Astrocyte (in vitro differentiated cells and primary cell): ENCODE measurements at places on chromosomes 1 and 21. TPM values are rescaled to one million over a fixed set of nuclear protein-coding genes. Genes with fewer than 3 reads are reported as not detected.

The CELA2B gene
- total RNA-seq, result not detected in 2 replicates

The LAMC1 gene
- 270 and 284 TPM in 2 replicates for total RNA-seq

The TSSK3 gene
- 0.32 and 0.87 TPM in 2 replicates for total RNA-seq

The ADGRL4 gene
- 18.7 and 19.6 TPM in 2 replicates for total RNA-seq

The GJA5 gene
- 0.27 and 0.36 TPM in 2 replicates for total RNA-seq

- no peaks in the 10 kb centered on the region for H3K4me1 ChIP-seq
- no peak overlapping the region for H3K4me3 ChIP-seq
- no peak overlapping the region for H3K27ac ChIP-seq
- H3K36me3 ChIP-seq, result no peaks in the 10 kb centered on the region
- no peaks in the 10 kb centered on the region for H3K27me3 ChIP-seq
- no peak for DNase-seq
These were observed 251.4 kb upstream of the B3GALT2 start for GRCh38 chr1:193437785-193438184.

- DNase-seq, result no peak
- peaks cover 17% of the 10 kb centered on the region for H3K27me3 ChIP-seq
- no peaks in the 10 kb centered on the region for H3K4me1 ChIP-seq
These were observed 38.1 kb downstream of the LRRC52 start for GRCh38 chr1:165581926-165582325.

- DNase-seq, result peak; percentile 50
- no peak overlapping the region for H3K4me3 ChIP-seq
- H3K4me1 ChIP-seq, result no peaks in the 10 kb centered on the region
- H3K36me3 ChIP-seq, result peaks cover 5% of the 10 kb centered on the region
These were observed 22.7 kb downstream of the SLC35D1 start for GRCh38 chr1:67031121-67031858.

GRCh38 chr1:19209439-19209989, 552 bp downstream of the UBR4 start:
- H3K4me1 ChIP-seq, result peaks cover 14% of the 10 kb centered on the region
- H3K27ac ChIP-seq, result peak overlapping the region; percentile 92
- peaks cover 14% of the 10 kb centered on the region for H3K36me3 ChIP-seq
- DNase-seq, result peak; percentile 36
- peak overlapping the region; percentile 89 for H3K4me3 ChIP-seq
- H3K27me3 ChIP-seq, result no peaks in the 10 kb centered on the region

- peaks cover 11% of the 10 kb centered on the region for H3K4me1 ChIP-seq
- H3K27ac ChIP-seq, result peak overlapping the region; percentile 51
- no peaks in the 10 kb centered on the region for H3K36me3 ChIP-seq
- peak overlapping the region; percentile 91 for H3K4me3 ChIP-seq
- DNase-seq, result no peak
These were observed 766 bp downstream of the CNIH3 start for GRCh38 chr1:224616756-224617409.

- no peaks in the 10 kb centered on the region for H3K36me3 ChIP-seq
- H3K27ac ChIP-seq, result no peak overlapping the region
- no peak overlapping the region for H3K4me3 ChIP-seq
These were observed 20.6 kb upstream of the ELOA start for GRCh38 chr1:23722652-23723051.

GRCh38 chr21:29293495-29293894, 5.2 kb upstream of the BACH1 start:
- H3K27me3 ChIP-seq, result no peaks in the 10 kb centered on the region
- no peaks in the 10 kb centered on the region for H3K36me3 ChIP-seq
- H3K27ac ChIP-seq, result no peak overlapping the region
- no peak for DNase-seq
- peaks cover 8% of the 10 kb centered on the region for H3K4me1 ChIP-seq

GRCh38 chr1:232267092-232267836, 362.7 kb downstream of the SIPA1L2 start:
- H3K27me3 ChIP-seq, result peaks cover 8% of the 10 kb centered on the region
- no peaks in the 10 kb centered on the region for H3K36me3 ChIP-seq
- DNase-seq, result no peak
- H3K27ac ChIP-seq, result no peak overlapping the region

DNA sequence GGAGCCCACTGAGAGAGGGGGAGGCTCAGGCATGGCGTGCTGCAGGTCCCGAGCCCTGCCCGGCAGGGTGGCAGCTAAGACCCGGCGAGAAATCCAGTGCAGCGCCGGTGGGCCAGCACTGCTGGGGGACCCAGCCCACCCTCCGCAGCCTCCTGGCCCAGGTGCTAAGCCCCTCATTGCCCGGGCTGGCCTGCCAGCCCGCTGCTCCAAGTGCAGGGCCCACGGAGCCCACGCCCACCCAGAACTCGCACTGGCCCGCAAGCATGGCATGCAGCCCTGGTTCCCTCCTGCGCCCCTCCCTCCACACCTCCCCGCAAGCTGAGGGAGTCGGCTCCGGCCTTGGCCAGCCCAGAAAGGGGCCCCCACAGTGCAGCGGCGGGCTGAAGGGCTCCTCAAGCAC, 61.5 kb downstream of the C21orf91 start:
- no peak overlapping the region for H3K4me3 ChIP-seq
- H3K27me3 ChIP-seq, result no peaks in the 10 kb centered on the region
- H3K4me1 ChIP-seq, result no peaks in the 10 kb centered on the region
- DNase-seq, result no peak

- no peaks in the 10 kb centered on the region for H3K4me1 ChIP-seq
- H3K36me3 ChIP-seq, result no peaks in the 10 kb centered on the region
- no peak for DNase-seq
- no peak overlapping the region for H3K4me3 ChIP-seq
- peaks cover 12% of the 10 kb centered on the region for H3K27me3 ChIP-seq
- H3K27ac ChIP-seq, result no peak overlapping the region
These were observed 2.1 kb upstream of the KCNAB2 start for GRCh38 chr1:6043561-6043960.

DNA sequence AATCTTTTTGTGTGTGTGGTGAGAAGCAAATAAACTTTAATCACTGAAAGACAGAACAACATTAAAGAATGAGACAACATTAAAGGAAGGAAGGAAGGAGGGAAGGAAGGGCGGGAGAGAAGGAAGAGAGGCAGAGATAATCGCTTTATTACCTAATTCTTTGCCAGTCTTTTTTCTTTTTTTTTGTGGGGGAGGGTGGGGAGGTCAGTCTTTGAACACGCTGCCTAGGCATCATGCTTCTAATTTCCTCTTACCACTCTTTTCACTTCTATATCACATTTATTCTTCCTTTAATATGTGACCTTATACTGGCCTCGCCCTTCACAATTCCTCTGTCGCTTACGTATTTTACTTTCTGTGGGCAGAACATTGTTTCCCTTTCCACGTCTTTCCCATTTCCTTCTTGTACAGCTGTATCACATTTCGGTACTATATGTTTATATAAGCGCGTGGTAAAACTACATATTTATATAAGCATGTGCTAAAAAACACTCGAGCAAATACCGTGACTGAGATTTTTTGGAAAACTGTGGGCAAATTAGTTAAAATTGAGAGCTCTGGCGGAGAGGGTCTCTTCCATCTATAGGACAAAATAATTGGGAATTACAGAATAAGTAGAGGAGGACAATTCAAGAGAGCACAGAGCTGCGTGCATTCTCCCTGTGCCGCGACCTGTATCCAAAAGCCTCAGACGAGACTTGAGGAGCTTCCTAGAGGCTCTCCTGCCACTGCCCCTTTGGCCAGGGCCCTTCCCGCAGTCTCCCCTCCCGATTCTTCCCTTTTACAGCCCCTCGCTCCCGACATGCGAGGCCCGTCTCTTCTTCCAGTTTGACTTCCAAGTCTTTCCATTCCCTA, 823 bp upstream of the PRKAA2 start:
- peak overlapping the region; percentile 58 for H3K4me3 ChIP-seq
- H3K36me3 ChIP-seq, result no peaks in the 10 kb centered on the region
- peaks cover 6% of the 10 kb centered on the region for H3K4me1 ChIP-seq
- H3K27ac ChIP-seq, result no peak overlapping the region

DNA sequence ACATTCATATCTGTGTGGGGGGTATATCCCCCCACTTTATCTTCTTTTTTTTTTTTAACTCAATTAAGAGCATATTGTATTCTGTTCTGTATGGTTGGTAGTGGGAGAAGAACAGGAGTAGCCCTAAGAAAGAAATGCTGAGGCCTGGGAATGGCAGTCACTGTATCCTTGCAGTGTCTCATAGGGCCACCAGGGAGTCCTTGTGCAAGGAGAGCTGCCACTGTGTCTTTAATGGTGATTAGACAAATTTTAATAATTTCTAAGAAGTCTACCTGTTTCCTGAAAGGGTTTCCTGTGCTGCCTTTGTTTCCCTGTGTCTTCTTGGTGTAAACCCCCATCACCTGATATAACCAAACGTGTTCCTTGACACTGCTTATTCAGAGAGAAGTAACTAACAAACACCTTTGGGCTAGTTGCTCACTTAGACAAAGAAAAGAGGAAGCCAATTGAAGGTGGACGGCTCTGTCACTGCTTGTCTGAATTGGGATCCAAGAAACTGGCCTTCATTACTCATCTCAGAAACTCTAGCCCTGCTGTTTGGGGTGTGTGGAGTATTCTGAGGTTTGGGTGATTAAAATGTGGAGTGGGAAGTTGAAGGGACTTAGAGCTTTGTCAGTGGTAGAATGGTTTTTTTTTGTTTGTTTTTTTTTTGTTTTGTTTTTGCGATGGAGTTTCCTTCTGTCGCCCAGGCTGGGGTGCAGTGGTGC, 15.2 kb downstream of the GIPC2 start:
- H3K4me1 ChIP-seq, result peaks cover 3% of the 10 kb centered on the region
- no peaks in the 10 kb centered on the region for H3K36me3 ChIP-seq
- no peak overlapping the region for H3K4me3 ChIP-seq
- DNase-seq, result no peak

DNA sequence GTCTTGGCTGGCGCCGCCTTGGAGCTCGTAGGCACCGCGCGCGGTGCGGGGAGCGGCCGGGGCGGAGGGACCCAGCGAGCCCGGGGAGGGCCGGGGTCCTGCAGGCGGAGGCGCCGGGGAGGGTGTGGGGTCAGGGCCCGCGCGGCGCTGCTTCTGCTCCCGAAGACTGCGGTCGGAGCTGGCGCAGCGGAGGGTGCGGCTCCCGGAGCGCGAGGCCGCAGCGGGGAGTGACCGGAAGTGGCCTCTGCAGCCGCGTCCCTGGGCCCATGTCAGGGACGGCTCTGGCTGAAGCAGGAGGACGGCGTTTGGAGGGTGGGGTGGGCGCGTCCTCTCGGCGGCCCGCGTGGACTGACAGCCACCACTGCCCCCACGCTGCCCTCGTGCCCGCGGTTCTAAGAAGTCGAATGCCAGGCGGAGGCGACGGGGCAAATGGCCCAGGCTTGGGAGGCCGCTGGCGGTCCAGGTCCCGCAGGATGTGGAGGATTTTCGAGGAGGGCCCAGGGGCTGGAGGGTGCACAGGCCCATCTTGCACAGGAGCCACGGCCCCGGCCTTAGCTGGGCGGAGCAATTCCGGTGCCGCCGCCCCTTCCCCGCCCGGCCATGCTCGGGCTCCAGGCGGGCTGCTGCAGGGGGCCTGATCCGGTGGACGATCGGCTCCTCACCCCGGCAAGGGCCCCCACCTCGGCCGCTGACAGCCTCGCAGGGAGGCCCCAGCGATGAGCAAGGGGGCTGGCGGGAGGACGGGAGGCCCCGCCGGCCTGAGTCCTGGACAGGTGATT, 7.7 kb upstream of the ZNF669 start:
- H3K4me3 ChIP-seq, result peak overlapping the region; percentile 58
- peak; percentile 36 for DNase-seq
- peaks cover 8% of the 10 kb centered on the region for H3K4me1 ChIP-seq
- H3K27ac ChIP-seq, result no peak overlapping the region
- no peaks in the 10 kb centered on the region for H3K27me3 ChIP-seq

DNA sequence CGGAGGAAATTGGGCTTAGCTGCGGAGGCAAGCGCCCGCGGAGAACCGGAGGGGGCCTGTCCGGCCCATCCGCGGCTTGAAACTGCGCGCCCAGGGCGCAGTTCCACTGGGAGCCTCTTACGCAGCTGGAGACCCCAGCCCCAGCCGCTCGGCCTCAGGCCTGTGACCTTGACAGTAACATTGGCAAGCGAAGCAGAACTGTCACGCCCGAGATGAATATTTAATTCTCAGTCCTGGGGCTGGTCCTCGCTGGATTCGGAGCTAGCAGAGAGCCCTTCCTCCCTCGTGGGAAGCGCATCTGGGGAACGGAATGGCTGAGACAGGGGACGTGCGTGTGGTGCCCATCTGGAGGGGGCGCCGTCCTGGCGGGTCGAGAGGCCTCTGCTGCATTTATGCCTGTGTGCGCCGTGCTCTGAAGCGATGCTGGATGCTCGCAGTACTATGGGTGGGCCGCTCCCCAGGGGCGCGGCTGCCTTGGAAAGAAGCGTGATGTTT, 928 bp downstream of the SLC6A17 start:
- peak overlapping the region; percentile 48 for H3K4me3 ChIP-seq
- H3K27me3 ChIP-seq, result peaks cover 40% of the 10 kb centered on the region
- H3K27ac ChIP-seq, result no peak overlapping the region
- DNase-seq, result no peak

DNA sequence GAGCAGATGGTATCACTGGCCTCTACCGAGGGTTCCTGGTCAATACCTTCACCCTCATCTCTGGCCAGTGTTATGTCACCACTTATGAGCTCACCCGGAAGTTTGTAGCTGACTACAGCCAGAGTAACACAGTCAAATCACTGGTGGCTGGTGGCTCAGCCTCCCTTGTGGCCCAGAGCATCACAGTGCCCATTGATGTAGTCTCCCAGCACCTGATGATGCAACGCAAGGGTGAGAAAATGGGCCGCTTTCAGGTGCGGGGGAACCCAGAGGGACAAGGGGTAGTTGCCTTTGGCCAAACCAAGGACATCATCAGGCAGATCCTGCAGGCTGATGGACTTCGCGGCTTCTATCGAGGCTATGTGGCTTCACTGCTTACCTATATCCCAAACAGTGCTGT, 6.1 kb downstream of the SLC25A44 start:
- H3K36me3 ChIP-seq, result peaks cover 19% of the 10 kb centered on the region
- no peak overlapping the region for H3K27ac ChIP-seq
- H3K27me3 ChIP-seq, result no peaks in the 10 kb centered on the region
- no peak overlapping the region for H3K4me3 ChIP-seq

DNA sequence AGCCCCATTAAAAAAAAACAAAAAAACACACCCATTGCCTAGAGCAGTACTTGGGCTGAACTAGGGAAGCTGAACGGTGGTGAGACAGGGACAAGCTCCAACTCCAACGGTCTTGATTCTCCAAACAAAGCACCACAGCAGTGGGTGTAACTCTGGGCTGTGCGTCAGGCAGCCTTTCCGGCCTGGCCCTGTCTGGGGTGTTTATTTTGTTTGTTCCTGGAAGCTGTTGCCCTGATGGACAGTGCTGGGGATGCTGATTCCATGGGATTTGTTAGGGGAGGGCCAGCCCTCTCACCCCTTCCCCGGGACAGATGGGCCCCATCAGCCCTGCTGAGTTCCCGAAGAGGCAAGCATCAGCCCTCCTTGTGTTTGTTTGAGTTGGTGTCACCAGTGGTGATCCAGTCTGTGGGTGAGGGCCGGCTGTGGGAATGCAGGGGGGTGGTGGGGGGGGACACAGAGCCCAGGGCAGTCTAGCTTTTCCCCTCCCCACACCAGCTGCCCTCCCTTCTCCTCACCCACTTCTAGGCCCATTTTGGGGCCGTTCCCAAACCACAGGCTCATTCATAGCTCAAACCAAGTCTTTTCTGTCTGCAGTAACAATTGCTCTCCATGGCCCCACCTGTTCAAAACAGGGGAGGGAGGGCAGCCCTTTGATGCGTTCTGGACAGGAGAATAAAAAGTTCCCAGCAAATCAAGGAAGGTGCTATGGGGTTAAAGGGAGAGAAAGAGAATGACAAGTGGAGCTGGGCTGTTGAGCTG, 4.5 kb downstream of the WNT2B start:
- peaks cover 14% of the 10 kb centered on the region for H3K4me1 ChIP-seq
- no peak overlapping the region for H3K27ac ChIP-seq
- H3K27me3 ChIP-seq, result peaks cover 78% of the 10 kb centered on the region
